ENCODE measurements at places on chromosomes 16 and 17.

DNA sequence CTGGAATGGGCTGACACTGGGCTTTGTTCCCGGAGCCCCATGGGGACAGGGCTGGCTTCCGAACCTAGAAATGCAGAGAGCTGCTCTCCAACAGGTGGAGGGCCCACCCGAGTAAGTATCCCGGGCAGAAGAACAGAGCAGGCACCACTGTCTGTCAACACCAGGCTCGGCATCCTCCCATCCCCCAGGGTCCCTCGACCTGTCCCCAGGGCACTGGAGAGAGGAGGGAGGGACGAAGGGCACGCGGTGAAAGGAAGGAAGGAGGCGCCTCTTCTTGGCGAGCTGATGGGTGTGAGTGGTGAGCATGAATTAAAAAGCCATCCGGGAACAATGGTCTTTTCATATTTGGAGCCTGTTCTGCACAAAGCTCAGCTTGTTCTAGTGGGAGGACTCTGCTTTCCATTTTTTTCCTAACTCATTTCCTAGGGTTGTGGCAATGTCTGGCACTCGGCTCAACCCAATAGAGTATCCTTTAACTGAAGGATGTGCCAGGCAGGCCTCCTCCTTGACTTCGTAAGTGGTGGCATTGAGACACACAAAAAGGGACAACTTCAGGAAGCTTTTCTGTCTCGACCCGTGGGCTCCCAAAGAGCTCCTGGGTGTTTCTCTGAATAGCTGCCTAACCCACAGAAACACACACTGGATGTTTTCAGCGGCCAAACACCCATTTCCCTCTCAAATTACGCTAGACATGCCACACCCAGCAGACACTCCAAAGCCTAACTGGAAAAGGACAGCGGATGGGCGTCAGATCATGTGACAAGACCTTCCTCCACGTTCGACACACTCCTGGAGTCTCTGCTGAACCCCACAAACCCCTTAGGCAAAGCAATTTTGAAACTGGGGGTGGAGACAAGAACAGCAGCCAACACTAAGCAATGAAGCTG lies 47.7 kb downstream of the ZFHX3 start:
- DNase-seq: no peak

DNA sequence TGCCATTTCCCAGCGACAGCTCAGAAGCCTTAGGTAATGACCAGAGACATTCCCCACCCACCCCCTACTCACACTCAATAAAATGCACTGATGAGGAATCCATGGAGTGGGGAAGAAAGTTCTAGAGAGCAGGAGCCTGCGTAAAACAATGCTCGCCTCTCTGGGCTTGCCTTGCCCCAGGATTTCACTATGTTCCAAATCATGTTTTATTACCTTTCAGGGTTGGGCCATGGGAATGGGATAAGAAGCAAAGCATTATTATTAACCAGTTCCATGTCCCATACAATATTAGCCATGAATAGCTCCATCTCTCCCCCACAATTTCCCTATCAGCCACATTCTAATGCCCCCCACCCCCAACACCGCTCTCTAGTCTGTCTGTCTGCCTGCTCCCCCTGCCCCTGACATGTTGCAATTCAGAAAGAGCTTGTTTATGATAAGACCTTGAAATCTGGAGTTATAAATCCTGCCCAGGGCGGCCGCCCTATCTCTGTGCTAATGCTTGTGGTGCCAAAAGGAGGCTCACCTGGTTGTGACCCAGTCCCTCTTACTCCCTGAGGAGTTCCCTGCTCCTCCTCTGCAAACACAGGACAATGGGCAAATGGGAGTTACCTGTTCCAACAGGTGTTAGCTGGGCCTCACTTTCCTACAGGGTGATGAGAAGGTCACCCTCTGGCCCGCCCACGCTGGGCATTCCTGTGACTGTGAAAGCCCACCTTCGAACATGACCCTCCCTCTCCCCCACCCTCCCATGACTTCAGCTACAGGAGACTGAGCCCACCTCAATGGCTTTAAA lies 28.0 kb upstream of the DDX52 start:
- DNase-seq: peak; percentile 40

DNA sequence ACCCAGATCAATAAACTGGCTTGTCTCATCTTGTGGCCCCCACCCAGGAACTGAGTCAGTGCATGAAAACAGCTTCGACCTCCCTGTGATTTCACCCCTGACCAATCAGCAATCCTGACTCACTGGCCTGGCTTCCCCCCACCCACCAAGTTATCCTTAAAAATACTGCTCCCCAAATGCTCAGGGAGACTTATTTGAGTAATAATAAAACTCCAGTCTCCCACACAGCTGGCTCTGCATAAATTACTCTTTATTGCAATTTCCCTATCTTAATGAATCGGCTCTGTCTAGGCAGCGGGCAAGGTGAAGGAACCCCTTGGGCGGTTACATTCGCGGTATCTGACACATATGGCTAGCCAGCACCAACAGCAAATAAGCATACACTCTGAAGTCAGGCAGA lies 9.8 kb upstream of the RABEP1 start:
- no peak for DNase-seq

- no peak for DNase-seq
Observed at GRCh38 chr16:78681743-78682142, 582.3 kb downstream of the WWOX start.

Data from NCI-H774 (cell line).